Occipital lobe (tissue), 3 donors: ENCODE measurements at places on chromosomes 4 and X.
A peak's percentile ranks its signal among the peaks of the same experiment; 100 is the strongest.

DNA sequence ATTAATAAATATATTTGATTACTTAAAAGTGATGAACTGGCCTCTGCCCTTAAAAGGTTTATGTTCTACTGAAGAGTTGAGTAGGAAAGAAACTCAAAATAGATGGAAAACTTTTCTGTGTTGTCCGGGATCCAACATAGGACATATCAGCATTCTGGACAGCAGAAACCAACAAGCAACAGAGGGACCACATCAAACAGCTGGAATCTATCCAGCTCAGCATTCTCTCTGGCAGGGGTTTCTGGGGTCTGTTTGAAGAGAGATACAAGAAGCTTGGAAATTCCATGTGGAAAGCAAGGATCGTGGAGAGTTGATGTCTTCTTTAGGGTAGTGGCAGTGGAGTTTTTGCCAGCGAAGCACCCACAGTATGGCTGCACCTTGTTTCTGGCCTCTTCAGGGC, 43.6 kb downstream of the ZCCHC12 start:
- DNase-seq = no peak

- DNase-seq = no peak
Measured at GRCh38 chr4:95049551-95050233, 291.9 kb downstream of the BMPR1B start.

DNA sequence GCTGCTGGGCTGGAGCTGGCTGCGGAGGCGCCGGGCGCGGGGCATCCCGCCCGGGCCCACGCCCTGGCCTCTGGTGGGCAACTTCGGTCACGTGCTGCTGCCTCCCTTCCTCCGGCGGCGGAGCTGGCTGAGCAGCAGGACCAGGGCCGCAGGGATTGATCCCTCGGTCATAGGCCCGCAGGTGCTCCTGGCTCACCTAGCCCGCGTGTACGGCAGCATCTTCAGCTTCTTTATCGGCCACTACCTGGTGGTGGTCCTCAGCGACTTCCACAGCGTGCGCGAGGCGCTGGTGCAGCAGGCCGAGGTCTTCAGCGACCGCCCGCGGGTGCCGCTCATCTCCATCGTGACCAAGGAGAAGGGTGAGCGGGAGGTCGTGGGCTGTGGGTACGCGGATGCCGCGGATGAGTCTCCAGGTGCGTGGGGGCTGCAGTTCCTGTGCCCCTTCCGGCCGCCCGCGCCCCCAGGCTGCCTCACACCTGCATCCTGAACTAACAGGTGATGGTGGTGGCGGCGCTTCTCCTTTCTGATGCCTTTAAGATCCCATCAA, 499 bp downstream of the CYP2U1 start:
- peak; percentile 46 for DNase-seq

DNA sequence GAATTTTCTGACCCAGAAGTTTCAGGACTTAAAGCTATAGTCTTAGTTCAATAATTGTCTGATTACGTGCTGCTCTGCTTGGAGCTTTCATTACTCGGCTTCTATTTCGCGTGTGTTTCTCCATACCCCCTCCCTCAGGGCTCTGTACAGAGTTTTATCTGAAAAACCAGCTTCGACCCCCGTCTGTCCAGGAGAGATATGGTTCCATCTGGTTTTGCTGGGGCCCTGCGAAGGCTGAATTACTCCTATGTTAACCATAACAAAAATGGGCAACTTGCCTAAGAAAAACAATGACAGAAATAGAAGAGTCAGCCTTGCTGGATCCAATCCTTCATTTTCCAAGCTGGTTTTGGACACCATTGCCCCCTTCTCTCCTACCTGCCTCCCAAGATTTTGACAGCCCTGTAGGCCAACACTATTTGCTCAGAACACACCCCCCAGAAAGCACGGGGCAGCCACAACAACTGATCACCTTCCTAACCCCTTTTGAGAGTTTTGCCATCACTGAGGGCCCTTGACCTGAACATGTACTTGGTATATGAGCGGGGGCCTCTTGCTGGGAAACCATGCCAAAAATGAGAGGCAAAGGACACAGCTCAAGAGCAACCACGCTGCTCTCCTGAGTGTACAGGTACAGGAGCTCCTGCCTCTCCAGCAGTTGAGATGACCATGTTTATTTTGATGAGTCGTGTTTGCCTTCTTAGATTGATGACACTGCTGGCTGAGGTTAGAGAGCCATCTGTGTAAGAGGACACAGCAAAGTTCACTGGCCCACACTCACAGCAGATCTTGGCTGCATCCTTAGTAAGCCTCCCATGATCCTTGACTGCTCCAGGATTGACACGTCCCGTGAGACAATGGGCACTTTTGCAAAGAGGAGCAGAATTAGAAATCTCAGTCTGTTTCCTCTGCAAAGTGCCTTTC, 36.2 kb upstream of the ATP6AP2 start:
- no peak for DNase-seq

DNA sequence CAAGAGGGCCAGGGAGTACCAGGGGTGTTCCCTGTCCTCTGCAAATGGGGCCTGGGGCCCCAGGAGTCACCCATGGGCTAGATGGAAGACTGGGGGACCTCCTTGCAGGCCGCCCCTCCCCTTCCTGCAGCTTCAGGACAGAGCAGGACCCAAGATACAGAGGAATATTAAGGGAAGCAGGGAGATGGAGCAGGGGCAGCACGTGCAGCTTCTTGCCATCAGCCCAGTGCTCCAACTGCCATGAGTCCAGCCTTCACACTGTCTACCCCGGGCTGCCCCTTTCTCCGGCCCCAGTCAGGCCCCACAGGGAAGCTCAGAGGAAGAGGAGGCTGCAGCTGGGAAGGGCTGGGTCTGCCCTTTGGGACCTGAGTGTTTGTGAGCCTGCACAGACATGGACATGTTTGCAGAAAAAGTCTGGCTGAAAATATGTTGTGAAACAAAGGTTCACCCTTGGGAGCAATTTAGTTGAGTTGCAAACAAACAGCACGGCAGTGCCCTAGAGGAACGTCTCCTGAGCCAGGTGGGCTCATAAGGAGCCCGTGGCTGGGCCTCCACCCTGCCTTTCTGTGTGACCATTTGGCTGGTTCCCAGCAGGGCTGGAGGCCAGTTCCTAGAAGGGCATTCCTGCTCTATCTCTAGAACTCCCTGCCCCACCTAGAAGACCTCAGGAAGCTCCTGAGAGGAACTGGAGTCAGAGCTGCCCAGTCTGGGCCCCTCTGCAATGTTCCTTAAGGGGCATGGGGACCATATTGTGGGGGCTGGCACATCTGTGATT, 8.9 kb downstream of the FATE1 start:
- no peak for DNase-seq

- DNase-seq = no peak
Measured at GRCh38 chr4:169723207-169723965, 34.4 kb downstream of the HPF1 start.

DNA sequence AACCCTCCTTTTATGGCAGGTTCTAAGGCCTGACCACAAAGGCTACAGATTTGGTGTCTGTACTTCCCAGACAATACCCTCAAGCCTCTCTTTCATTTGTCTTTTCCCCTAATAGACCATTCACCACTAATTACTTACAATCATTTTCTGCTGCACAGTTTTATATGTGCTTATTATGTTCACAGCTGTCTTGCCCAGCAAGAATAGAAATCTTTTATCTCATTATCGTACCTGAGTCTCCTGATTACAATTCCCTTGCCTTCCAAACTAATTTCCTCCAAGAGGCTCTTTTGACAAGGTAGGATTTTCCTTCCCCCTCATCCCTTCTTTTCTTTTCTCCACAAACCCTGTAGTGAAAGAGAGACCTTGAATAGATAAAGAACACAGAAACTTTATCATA, 352.5 kb upstream of the FMR1 start:
- DNase-seq = no peak

DNA sequence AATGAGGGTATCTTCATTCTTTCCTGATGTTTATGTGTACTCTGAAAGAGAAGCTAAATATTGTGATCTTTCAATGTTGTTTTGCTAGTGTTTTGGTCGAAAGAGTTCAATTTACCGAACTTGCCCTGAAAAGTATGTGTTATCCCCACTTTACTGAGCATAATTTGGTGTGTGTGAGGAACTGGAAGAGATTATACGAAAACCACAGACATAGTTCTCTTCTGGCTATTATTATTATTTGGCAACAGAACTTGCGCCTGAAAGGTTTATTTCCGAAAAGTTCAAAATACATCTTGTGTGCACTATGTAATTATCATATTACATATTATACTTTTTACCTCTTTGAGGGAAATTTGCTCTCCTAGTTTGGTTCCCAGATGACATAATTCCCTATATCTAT, 232.5 kb upstream of the INTU start:
- no peak for DNase-seq

GRCh38 chrX:123185721-123186120, 1.6 kb downstream of the GRIA3 start:
- DNase-seq = no peak
